Natural killer cell (primary cell): ENCODE measurements at places on chromosomes 16 and 17. TPM values are rescaled to one million over a fixed set of nuclear protein-coding genes. Genes with fewer than 3 reads are reported as not detected.

Gene GOT2
- 21.1 TPM for total RNA-seq

DNA sequence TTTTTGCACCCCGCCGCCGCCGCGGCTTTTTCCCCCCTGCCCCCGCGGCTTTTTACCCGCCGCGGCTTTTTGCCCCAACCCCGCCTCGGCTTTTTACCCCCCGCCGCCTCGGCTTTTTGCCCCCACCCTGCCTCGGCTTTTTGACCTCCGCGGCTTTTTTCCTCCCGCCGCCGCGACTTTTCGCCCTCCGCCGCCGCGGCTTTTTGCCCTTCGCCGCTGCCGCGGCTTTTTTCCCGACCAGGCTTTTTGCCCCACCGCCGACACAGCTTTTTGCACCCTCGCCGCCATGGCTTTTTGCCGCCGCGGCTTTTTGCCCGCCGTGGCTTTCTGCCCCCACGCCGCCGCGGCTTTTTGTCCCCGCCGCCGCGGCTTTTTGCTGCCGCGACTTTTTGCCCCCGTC lies 137.0 kb upstream of the TP53TG3D start:
- peak; percentile 19 for DNase-seq

- no peak for DNase-seq
These were observed 144.1 kb downstream of the CHD9 start for GRCh38 chr16:53198933-53199332.

GRCh38 chr17:64607862-64608565 lies 54.1 kb downstream of the SMURF2 start:
- no peak for DNase-seq

- DNase-seq = no peak
These were observed 1.6 kb downstream of the MSRB1 start for GRCh38 chr16:1941162-1942046.

GRCh38 chr17:76261421-76262215 lies 3.5 kb upstream of the UBALD2 start:
- no peak for DNase-seq

Gene TBC1D3B
- total RNA-seq = 8.2 TPM
